Trophoblast cell (in vitro differentiated cells and primary cell): ENCODE measurements at places on chromosomes 2 and 18.

GRCh38 chr2:239204136-239204875 is 196.5 kb downstream of the HDAC4 start:
- H3K4me3 ChIP-seq, result no peak overlapping the region
- H3K4me1 ChIP-seq, result no peaks in the 10 kb centered on the region
- H3K27ac ChIP-seq, result no peak overlapping the region
- no peaks in the 10 kb centered on the region for H3K36me3 ChIP-seq

- H3K27me3 ChIP-seq, result no peaks in the 10 kb centered on the region
- H3K36me3 ChIP-seq, result no peaks in the 10 kb centered on the region
- H3K4me1 ChIP-seq, result no peaks in the 10 kb centered on the region
- no peak for DNase-seq
- no peak overlapping the region for H3K4me3 ChIP-seq
Observed at GRCh38 chr2:156541229-156541628, 105.0 kb downstream of the GPD2 start.

- no peaks in the 10 kb centered on the region for H3K4me1 ChIP-seq
- no peaks in the 10 kb centered on the region for H3K27me3 ChIP-seq
Observed at GRCh38 chr2:26314243-26314642, 31.7 kb upstream of the SELENOI start.

DNA sequence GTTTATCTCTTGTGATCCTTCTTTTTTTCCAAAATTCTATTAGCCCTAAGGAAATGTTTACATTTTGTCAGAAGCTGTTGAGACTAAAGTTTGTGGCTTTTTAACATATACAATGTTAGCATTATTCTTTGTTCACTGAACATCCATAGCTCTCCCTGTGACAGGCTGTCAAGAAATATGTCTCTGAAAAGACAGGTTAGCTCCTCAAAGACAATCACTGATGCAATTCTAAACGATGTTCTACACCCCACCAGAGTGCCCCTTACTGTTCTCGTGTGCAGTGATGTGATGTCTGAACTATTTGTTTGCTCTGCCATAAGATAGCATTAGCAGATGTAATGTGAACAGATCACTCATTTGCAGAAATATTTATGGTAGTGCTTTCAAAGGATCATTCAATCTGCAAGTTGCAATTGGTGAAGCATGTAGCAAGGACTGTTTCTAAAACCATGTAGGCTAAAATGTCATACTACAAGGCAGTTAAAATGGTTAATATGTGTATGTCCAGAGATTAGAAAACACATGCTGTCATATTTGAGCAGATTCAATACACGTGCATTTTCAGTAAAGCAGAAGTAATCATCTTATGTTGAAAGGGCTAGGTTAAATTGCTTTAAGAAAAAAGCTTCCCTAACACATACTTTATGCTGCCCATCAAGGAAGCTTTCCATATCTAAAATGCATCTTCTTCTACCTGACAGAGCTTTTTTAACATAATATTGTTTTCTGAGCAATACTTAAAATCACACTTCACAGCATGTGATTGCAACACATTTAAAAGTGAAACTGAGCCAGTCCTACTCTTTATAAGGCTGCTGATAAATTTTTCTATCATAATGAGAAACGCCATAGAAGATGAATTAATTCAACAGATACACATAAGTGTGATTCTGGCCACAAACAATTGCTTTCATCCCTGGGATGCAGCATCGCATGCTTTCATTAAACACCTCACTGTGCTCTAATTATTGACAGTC is 285.7 kb upstream of the UBE2E3 start:
- H3K27me3 ChIP-seq, result no peaks in the 10 kb centered on the region
- H3K27ac ChIP-seq, result no peak overlapping the region

- peak; percentile 78 for DNase-seq
- H3K4me3 ChIP-seq, result no peak overlapping the region
- H3K36me3 ChIP-seq, result no peaks in the 10 kb centered on the region
- H3K27me3 ChIP-seq, result no peaks in the 10 kb centered on the region
- H3K27ac ChIP-seq, result no peak overlapping the region
Observed at GRCh38 chr2:31384771-31385276, 29.7 kb downstream of the XDH start.

DNA sequence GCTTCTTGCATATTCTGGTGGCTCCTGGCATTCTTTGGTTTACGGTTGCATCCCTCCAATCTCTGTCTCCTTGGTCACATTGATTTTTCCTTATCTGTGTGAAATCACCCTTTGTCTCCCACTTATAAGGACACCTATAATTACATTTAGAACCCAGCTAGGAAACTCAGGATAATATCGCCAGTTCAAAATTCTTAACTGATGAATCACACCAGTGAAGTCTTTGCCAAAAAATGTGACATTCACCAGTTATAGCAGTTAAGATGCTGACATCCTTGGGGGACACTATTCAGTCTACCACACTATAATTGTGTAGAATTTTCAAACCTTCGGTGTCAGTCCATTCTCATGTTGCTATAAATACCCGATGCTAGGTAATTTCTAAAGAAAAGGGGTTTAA is 320.2 kb downstream of the TMX3 start:
- H3K36me3 ChIP-seq, result no peaks in the 10 kb centered on the region
- H3K27me3 ChIP-seq, result no peaks in the 10 kb centered on the region
- DNase-seq, result peak; percentile 62
- H3K4me1 ChIP-seq, result no peaks in the 10 kb centered on the region
- no peak overlapping the region for H3K27ac ChIP-seq

GRCh38 chr2:216057688-216058193 is 23.9 kb downstream of the PECR start:
- no peaks in the 10 kb centered on the region for H3K36me3 ChIP-seq
- no peak overlapping the region for H3K27ac ChIP-seq
- peak; percentile 59 for DNase-seq
- H3K27me3 ChIP-seq, result no peaks in the 10 kb centered on the region

GRCh38 chr2:111054791-111055691 is 65.7 kb upstream of the BCL2L11 start:
- DNase-seq, result no peak
- H3K36me3 ChIP-seq, result no peaks in the 10 kb centered on the region
- no peak overlapping the region for H3K4me3 ChIP-seq
- no peak overlapping the region for H3K27ac ChIP-seq
- no peaks in the 10 kb centered on the region for H3K4me1 ChIP-seq

DNA sequence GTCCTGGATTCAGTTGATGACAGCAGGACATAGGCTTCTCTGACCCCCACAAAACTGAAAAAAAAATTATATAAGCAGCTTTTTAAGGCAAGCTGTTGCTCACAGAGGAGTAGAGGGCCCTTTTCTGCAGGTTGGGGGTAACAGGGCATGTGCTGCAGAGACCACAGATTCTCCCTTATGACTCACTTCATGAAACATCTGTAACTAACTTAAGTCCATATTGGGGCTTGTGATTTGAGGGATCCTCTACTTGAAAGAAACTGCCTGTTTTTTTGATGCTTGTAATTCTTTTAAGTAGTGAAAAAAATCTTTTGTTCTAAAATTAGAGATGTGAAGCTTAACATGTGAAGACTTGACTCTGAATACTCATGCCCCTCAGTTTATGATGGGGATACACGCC is 33.4 kb downstream of the XRCC5 start:
- no peaks in the 10 kb centered on the region for H3K4me1 ChIP-seq
- H3K36me3 ChIP-seq, result peaks cover 20% of the 10 kb centered on the region
- no peak overlapping the region for H3K4me3 ChIP-seq
- no peak overlapping the region for H3K27ac ChIP-seq
- no peak for DNase-seq

DNA sequence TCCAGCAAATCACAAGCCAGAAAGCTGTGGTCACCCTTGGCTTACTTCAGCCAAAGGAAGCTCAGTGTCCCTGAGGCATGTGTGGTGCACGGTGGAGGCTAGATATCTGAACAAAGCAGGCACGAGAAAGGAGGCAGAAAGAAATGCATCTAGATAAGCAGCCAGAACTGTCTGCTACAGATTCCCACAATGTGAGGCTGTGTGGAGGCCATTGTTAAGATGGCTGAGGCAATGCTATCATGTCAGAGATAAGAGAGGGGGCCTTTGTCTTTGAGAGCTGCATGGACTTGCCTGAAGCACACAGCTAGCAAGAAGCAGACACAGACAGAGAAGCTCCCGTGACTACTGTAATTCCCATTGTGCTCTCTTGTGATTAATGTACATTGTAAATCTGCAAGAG is 110.5 kb upstream of the LYPD6 start:
- H3K4me1 ChIP-seq, result peaks cover 13% of the 10 kb centered on the region
- no peaks in the 10 kb centered on the region for H3K36me3 ChIP-seq
- peak overlapping the region; percentile 56 for H3K27ac ChIP-seq
- no peak overlapping the region for H3K4me3 ChIP-seq
- no peaks in the 10 kb centered on the region for H3K27me3 ChIP-seq

DNA sequence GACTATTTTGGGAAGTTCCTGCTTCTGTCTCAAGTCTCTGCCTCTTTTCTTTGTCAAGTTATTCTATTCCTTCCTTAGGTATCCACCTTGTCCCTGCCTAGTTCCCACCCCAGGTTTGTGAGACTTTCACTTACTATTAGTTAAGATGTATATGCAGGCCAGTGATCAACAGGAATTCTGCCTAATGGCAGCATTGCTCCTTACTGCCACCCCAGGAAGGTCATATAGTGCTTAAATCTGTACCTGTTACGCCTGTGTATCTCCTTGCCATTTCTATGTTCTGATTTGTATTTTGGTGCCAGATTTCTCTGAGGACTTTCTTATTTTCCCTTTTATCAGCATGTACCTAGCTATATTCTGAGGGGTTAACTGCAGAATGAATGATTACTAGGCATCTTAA is 746.0 kb upstream of the TMEFF2 start:
- H3K4me3 ChIP-seq, result no peak overlapping the region
- no peaks in the 10 kb centered on the region for H3K27me3 ChIP-seq
- H3K4me1 ChIP-seq, result no peaks in the 10 kb centered on the region
- H3K36me3 ChIP-seq, result no peaks in the 10 kb centered on the region
- DNase-seq, result no peak

GRCh38 chr18:13746633-13747032 is 20.2 kb downstream of the RNMT start:
- no peak for DNase-seq
- peaks cover 24% of the 10 kb centered on the region for H3K36me3 ChIP-seq
- H3K4me3 ChIP-seq, result no peak overlapping the region
- no peaks in the 10 kb centered on the region for H3K4me1 ChIP-seq

DNA sequence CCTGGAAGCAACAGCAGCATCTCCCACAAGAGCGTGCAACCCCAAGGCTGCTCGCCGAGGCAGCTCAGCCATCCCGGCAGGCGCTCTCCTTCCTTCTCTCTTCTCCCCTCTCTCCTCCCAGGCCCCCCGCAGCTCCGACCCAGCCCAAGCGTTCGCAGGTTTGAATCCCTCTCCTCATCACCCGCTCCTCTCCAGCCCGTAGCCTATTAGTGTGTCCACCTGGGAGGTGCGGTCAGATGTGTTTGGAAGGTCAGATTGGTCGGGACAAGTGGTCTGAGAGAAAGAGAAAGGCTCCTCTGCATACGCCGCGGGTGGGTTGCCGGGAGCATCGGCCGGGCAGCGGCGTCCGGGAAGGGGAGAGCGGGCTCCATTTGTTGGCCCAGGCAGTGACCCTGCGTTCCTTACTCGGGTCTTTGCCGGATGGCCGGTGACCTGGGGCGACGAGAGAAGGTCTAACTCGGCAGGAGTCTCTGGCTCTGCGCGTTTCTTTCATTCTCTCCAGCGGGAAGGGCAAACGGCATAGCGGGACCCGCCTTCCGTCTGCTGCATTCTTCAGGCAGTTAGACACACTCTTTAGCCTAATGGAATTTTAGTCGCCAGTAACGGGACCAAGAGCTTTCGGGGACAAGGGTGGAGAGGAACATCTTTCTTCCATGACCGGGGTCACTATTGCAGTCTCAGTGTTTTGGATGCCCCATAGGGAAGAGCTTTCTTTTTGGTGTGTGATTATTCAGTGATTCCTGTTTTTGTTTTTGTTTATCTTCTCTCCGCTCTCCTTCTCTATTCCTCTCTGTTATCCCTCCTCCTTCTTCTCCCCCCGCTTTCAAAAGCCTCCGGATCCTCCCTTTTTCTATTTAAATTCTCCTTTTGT is 1.1 kb upstream of the TMEFF2 start:
- H3K27ac ChIP-seq, result no peak overlapping the region
- peaks cover 13% of the 10 kb centered on the region for H3K4me1 ChIP-seq
- H3K36me3 ChIP-seq, result no peaks in the 10 kb centered on the region
- H3K4me3 ChIP-seq, result peak overlapping the region; percentile 18
- DNase-seq, result peak; percentile 7

DNA sequence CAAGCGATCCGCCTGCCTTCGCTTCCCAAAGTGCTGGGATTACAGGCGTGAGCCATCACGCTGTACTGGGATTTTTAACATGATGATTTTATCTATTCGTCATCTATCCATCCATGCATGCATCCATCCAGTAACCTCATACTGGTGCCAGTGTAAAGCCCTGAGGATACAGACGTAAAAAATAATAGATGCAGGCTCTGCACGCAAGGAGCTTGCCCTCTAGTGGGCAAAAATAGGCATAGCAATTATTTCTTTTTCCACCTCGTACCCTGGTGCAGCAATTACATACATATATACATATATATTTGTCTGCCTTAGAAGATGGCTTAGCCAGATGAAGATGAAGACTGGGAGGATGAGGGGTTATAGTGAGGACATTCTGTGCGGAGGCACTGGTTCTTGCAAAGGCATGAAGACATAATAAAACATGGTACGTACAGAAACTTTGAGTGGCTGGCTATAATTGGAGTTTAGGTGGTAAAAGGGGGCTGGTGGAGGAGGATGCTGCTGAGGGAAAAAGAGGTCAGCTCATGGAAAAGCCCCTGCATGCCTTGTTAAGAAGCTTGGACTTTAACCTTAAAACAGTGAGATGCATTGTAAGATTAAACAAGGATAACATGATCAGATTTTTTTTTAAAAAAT is 19.6 kb upstream of the RPIA start:
- peak; percentile 91 for DNase-seq
- H3K4me1 ChIP-seq, result no peaks in the 10 kb centered on the region
- no peak overlapping the region for H3K27ac ChIP-seq
- no peaks in the 10 kb centered on the region for H3K36me3 ChIP-seq
- no peak overlapping the region for H3K4me3 ChIP-seq

DNA sequence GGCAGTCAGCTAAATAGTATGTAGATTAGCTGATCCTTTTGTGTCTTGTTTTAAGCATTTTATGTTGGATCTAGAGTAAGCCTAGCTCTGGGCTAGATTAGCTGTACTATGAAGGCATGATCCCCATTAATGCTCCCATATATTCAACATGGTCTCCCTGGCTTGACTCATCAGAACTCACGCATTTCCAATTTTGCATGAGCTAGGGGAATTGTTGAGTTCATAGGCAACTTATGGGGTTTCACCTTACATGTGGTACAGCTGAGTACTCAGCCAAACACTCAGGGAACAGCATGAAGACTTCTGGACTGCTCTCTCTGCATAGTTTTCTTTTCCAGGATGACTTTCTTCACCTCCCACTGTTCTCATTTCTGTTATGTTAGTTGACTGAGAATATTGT is 248.2 kb downstream of the TMX3 start:
- no peaks in the 10 kb centered on the region for H3K36me3 ChIP-seq
- no peak overlapping the region for H3K4me3 ChIP-seq
- no peak overlapping the region for H3K27ac ChIP-seq
- DNase-seq, result no peak
- H3K27me3 ChIP-seq, result no peaks in the 10 kb centered on the region
- no peaks in the 10 kb centered on the region for H3K4me1 ChIP-seq

DNA sequence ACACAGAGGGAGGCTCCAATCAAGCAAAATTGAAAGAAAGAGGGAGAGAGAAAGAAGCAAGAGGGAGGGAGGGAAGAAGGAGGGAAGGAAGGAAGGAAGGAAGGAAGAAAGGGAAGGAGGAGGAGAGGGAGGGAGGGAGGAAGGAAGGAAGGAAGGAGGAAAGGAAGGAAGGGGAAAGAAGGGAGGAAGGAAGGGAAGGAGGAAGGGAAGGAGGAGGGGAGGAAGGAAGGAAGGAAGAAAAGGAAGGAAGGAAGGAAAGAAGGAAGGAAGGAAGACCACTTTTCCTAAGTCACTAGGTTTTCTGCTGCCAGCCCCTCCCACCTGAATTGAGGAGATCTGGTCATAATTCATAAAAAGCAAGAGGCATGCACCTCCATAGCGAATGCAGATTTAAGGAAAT is 287.0 kb downstream of the SP3 start:
- H3K4me1 ChIP-seq, result no peaks in the 10 kb centered on the region
- H3K27ac ChIP-seq, result no peak overlapping the region
- H3K27me3 ChIP-seq, result no peaks in the 10 kb centered on the region
- H3K36me3 ChIP-seq, result no peaks in the 10 kb centered on the region
- no peak overlapping the region for H3K4me3 ChIP-seq
